ENCODE measurements at places on chromosomes 1 and 21. TPM values are rescaled to one million over a fixed set of nuclear protein-coding genes. Genes with fewer than 3 reads are reported as not detected.

Gene GBP2
- total RNA-seq, result 64.7 TPM

Gene DIO1
- not detected for total RNA-seq

Gene CTSS
- 389 TPM for total RNA-seq

Gene CBR3
- not detected for total RNA-seq

Gene ADGRB2
- total RNA-seq, result 0.55 TPM

Gene FMO5
- total RNA-seq, result 57.6 TPM

Gene HECTD3
- total RNA-seq, result 134 TPM

Gene UBIAD1
- 12.3 TPM for total RNA-seq

Gene TRIM58
- 2.0 TPM for total RNA-seq

Gene LHX8
- not detected for total RNA-seq

Gene OLIG2
- not detected for total RNA-seq

Gene USH2A
- total RNA-seq, result under 0.01 TPM

Gene SETSIP
- total RNA-seq, result not detected

Gene KLHL21
- 23.6 TPM for total RNA-seq

DNA sequence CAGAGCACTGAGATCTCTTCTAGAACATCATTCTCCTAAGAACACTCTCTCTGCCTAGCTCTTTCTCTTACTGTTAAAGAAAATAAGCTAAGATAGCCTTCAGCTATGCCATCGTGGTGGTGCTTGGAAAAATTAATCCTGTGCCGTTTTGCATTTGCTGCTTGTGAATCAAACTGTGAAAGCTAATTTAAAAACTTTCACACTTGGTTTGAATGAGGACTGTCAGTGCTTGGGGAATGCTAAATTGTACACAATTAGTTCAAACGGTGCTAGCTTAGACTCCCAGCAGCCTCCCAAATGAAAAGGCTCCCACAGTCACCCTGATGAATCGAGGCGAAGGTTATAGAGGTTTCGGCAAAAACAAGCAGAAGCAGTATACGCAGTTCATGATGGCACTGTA lies 79.6 kb downstream of the DAB1 start:
- H3K27ac ChIP-seq, result no peak overlapping the region
- no peaks in the 10 kb centered on the region for H3K27me3 ChIP-seq
- no peaks in the 10 kb centered on the region for H3K36me3 ChIP-seq
- no peak overlapping the region for H3K4me3 ChIP-seq
- no peaks in the 10 kb centered on the region for H3K4me1 ChIP-seq

- no peak for DNase-seq
- no peaks in the 10 kb centered on the region for H3K27me3 ChIP-seq
- peak overlapping the region; percentile 87 for H3K4me3 ChIP-seq
- peak overlapping the region; percentile 96 for H3K27ac ChIP-seq
- peaks cover 40% of the 10 kb centered on the region for H3K4me1 ChIP-seq
Measured at GRCh38 chr1:66925558-66925910, 744 bp downstream of the MIER1 start.

- H3K36me3 ChIP-seq, result no peaks in the 10 kb centered on the region
- no peak overlapping the region for H3K27ac ChIP-seq
- no peaks in the 10 kb centered on the region for H3K4me1 ChIP-seq
- DNase-seq, result no peak
- H3K4me3 ChIP-seq, result no peak overlapping the region
Measured at GRCh38 chr1:90126834-90127233, 131.9 kb downstream of the ZNF326 start.

GRCh38 chr1:228446852-228447251 lies 30.2 kb upstream of the TRIM17 start:
- DNase-seq, result no peak
- H3K36me3 ChIP-seq, result no peaks in the 10 kb centered on the region
- H3K4me1 ChIP-seq, result peaks cover 12% of the 10 kb centered on the region
- peaks cover 65% of the 10 kb centered on the region for H3K27me3 ChIP-seq

DNA sequence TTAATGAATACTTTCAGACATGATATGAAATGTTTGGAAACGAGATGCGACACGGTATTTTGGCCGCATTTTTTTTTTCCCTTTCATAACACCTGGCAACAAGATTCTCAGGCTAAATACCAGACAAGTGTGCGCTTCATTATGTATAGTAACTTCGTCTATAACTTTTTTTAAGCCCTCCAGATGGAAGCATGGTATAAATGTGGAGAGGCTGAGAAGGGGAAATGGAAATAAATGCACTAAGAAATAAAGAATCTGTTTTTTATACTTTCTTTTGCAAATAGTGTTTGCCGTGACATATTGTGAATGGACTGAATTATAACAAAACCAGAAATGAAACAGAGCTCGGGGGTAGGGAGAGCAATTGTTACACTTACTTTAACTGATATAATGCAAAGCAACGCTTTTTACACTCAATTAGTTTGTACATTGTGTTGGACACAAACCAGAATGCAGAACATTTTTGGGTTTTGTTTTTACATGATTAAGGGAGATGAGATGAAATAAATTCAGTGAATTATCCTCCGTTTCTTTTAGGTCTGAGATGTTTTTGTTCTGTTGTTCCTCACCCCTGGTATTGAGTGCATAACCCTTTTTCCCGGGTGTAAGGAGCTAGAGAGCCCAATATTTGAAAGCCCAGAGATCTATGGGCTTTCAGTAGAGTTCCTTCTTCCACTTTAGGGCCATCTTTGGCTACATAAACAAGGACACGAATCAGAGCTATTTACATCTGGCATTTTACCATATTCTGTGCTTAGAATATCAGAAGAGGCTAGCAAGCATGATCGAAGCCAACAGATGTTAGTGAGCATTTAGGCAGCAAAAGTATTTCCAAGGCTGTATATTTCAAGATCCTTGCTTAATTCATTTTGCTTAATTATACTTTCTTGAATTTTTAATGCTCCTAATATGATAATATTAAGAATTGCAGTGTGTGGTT lies 478.0 kb downstream of the CAMTA1 start:
- H3K4me1 ChIP-seq, result peaks cover 45% of the 10 kb centered on the region
- H3K36me3 ChIP-seq, result no peaks in the 10 kb centered on the region
- no peak for DNase-seq
- peak overlapping the region; percentile 73 for H3K27ac ChIP-seq
- H3K27me3 ChIP-seq, result no peaks in the 10 kb centered on the region
- no peak overlapping the region for H3K4me3 ChIP-seq

DNA sequence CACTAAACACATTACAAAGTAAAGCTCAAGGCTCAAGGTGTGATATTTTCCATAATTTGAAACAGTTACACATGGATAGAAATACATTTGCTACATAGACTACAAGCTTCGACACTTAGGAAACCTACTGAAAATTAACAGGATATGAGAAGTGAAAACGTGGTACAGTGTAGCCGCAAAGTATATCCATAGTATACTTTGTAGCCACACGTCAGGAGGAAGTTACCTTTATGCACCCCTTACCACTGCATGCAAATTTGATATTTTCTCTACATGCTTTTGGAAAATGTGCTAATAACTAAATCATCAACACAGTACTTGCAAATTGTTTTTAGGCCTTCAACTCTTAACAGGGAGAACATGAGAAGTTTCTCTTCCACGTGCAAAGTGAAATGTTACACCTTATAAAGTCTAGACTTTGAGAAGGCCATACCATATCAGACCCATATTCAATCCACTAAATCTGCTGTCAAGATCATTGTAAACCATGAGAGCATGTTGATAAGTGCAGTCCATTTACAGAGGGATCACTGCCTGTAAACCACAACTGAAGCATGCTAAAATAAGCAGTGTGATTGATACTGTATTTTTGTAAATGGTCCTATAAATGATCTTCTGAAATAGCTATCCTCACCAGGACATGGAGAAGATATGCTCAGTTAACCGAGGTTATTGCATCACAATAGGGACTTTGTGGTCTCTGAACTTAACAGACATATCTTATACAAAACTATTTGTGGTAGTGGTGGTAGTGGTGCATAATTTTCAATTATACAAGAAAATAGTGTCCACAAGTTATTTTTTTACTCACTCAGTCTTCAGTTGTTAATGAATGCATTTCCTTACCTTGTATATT lies 64.7 kb downstream of the VAV3 start:
- no peak for DNase-seq
- H3K4me1 ChIP-seq, result no peaks in the 10 kb centered on the region
- H3K27ac ChIP-seq, result no peak overlapping the region
- no peak overlapping the region for H3K4me3 ChIP-seq

- peak overlapping the region; percentile 94 for H3K27ac ChIP-seq
- H3K27me3 ChIP-seq, result no peaks in the 10 kb centered on the region
- no peaks in the 10 kb centered on the region for H3K4me1 ChIP-seq
- peak; percentile 96 for DNase-seq
- peak overlapping the region; percentile 62 for H3K4me3 ChIP-seq
Measured at GRCh38 chr1:248873409-248873992, 14.6 kb upstream of the ZNF692 start.

DNA sequence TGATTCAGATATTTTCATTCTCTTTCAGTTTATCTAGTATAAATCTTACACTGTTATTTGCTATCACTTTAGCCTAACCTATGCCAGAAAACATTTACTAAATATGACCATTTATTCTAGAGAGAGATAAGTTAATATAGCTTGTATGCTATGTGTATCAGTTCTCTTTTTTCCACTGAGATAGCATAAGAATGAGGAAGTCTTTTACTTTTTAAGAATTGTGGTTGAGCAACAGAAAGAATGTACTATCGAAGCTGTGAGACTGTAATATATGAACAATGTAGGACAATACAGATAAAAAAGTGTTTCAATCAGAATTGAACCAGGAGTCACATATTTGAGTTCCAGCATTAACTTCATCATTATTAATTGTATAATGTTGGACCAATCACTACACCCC lies 479.9 kb upstream of the PLXNA2 start:
- H3K4me3 ChIP-seq, result no peak overlapping the region
- no peak for DNase-seq
- no peaks in the 10 kb centered on the region for H3K4me1 ChIP-seq
- no peak overlapping the region for H3K27ac ChIP-seq
- no peaks in the 10 kb centered on the region for H3K27me3 ChIP-seq
- H3K36me3 ChIP-seq, result no peaks in the 10 kb centered on the region

GRCh38 chr1:17565461-17566252 lies 26.2 kb downstream of the ARHGEF10L start:
- H3K27me3 ChIP-seq, result no peaks in the 10 kb centered on the region
- peaks cover 84% of the 10 kb centered on the region for H3K4me1 ChIP-seq
- no peak for DNase-seq
- no peak overlapping the region for H3K4me3 ChIP-seq
- H3K36me3 ChIP-seq, result no peaks in the 10 kb centered on the region

GRCh38 chr1:110067893-110068645 lies 2.4 kb downstream of the ALX3 start:
- no peaks in the 10 kb centered on the region for H3K36me3 ChIP-seq
- no peak overlapping the region for H3K4me3 ChIP-seq
- DNase-seq, result no peak
- peaks cover 23% of the 10 kb centered on the region for H3K4me1 ChIP-seq
- H3K27me3 ChIP-seq, result peaks cover 74% of the 10 kb centered on the region

GRCh38 chr1:11498956-11499594 lies 20.1 kb downstream of the DISP3 start:
- no peak overlapping the region for H3K4me3 ChIP-seq
- H3K4me1 ChIP-seq, result no peaks in the 10 kb centered on the region
- no peak overlapping the region for H3K27ac ChIP-seq
- no peaks in the 10 kb centered on the region for H3K36me3 ChIP-seq
- peaks cover 17% of the 10 kb centered on the region for H3K27me3 ChIP-seq
- DNase-seq, result no peak

DNA sequence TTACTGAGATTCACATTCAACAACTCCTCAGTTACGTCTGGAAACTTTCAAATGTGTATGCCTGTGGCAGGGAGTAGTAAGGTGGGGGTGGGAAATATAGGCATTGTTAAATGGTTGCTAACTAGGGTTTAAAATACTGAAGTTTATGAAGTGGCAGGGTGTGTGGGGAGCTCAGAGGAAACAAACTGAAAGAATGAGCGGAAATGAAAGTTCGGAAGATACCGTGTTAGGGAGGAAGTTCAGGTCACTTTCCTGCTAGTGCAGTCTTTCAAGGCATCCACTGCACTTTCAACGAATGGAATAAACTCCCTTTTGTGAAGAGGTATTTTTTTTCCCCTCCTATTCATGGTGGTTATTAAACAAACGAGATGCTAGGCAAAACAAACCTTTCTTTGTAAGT lies 19.7 kb downstream of the SYNJ1 start:
- H3K4me1 ChIP-seq, result peaks cover 4% of the 10 kb centered on the region
- H3K27me3 ChIP-seq, result no peaks in the 10 kb centered on the region
- H3K36me3 ChIP-seq, result no peaks in the 10 kb centered on the region
- DNase-seq, result no peak
- no peak overlapping the region for H3K4me3 ChIP-seq

DNA sequence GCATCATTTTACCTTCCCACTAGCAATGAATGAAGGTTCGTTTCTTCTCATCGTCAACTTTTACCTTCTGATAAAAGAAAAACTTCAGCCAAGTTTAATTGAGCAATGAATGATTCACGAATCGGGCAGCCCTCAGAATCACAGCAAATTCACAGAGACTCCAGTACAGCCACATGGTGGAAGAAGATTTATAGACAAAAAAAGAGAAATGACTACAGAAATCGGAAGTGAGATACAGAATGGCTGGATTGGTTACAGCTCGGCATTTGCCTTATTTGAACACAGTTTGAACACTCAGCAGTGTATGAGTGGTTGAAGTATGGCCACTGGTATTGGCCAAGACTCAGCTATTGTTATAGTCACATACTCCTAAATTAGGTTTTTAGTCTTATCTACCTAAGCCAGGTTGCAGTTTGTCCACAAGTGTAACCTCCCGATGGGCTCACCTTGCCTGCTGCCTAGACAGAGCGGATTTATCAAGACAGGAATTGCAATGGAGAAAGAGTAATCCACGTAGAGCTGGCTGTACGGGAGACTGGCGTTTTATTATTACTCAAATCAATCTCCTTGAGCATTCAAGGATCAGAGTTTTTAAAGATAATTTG lies 15.3 kb downstream of the AK4 start:
- DNase-seq, result no peak
- no peak overlapping the region for H3K27ac ChIP-seq
- H3K4me1 ChIP-seq, result peaks cover 11% of the 10 kb centered on the region

- H3K36me3 ChIP-seq, result no peaks in the 10 kb centered on the region
- H3K4me1 ChIP-seq, result peaks cover 4% of the 10 kb centered on the region
- H3K27ac ChIP-seq, result no peak overlapping the region
- no peak for DNase-seq
Measured at GRCh38 chr1:210311726-210312493, 16.8 kb upstream of the HHAT start.

DNA sequence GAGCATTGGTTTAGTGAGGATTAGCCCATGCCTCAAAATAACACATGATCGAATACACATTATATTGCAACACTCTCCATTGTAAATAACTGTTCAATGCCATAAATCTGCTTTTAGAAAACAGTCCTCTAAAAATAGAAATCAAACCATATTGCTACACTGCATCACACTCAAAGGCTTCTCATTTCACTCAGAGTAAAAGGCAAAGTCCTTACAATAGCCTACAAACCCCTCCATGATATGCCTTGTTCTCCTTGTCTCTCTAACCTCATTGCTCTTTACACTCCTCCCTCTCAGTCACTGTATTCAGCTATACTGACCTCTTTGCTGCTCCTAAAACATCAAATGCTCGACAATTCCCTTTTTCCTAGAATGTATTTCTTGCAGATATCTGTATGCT lies 64.2 kb downstream of the CYYR1 start:
- no peaks in the 10 kb centered on the region for H3K36me3 ChIP-seq
- H3K27ac ChIP-seq, result no peak overlapping the region
- H3K4me1 ChIP-seq, result no peaks in the 10 kb centered on the region
- no peak for DNase-seq
